ENCODE measurements at places on chromosomes 11 and 22.

GRCh38 chr11:86688398-86689179 lies 16.2 kb upstream of the ME3 start:
- DNase-seq: no peak

- no peak for DNase-seq
Measured at GRCh38 chr11:19715373-19715772, 2.7 kb downstream of the NAV2 start.

DNA sequence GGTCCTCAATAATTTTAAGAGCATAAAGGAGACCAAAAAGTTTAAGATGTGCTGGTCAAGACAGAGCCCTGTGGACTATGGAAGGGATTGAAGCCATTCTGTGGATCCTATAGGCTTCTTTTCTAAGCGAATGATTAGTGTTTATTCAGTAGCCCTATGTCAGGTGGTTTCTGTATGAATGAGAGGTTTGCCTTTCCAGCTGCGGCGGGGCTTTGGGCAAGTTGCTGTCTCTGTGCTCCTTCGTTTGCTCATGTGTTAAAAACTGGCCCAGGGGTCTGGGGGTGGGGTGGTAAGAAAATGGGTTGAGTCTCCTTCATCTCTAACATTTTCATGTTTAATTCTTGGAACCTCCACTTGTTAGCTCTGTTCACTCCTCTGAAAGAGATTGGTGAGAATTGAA lies 105.3 kb downstream of the PTPRJ start:
- DNase-seq: no peak

- no peak for DNase-seq
Measured at GRCh38 chr22:35977136-35977535, 51.5 kb downstream of the RBFOX2 start.

DNA sequence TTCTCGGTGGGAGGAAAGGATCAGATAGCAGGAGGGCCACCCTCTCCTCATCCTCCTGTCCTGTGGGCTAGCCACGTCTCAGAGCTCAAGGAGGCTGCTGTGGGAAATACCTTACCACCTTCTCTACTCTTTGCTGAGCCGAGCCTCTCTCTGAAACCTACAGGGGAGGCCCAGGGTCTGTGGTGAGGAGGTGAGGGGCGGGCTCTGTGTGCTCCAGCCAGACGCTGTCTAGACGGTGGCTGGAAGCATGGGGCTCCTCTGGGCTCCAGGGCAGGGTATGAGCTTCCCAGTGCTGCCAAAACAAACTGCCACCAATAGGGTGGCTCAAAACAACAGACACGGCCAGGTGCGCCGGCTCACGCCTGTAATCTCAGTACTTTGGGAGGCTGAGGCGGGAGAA lies 5.5 kb upstream of the TMPRSS6 start:
- no peak for DNase-seq

- DNase-seq: no peak
Measured at GRCh38 chr22:30847583-30847982, 121.0 kb downstream of the MORC2 start.

GRCh38 chr22:20130731-20131596 lies 640 bp upstream of the ZDHHC8 start:
- DNase-seq: peak; percentile 85

- DNase-seq: peak; percentile 88
Measured at GRCh38 chr22:50341977-50342650, 1.0 kb upstream of the PPP6R2 start.

GRCh38 chr11:14418801-14419417 lies 59.9 kb upstream of the RRAS2 start:
- DNase-seq: no peak
